ENCODE measurements at places on chromosomes 16 and 17. TPM values are rescaled to one million over a fixed set of nuclear protein-coding genes. Genes with fewer than 3 reads are reported as not detected.
A peak's percentile ranks its signal among the peaks of the same experiment; 100 is the strongest.

Gene CKLF
- total RNA-seq: 23.4 TPM

Gene TSNAXIP1
- 1.1 TPM for total RNA-seq

Gene CES3
- total RNA-seq: 2.4 TPM

DNA sequence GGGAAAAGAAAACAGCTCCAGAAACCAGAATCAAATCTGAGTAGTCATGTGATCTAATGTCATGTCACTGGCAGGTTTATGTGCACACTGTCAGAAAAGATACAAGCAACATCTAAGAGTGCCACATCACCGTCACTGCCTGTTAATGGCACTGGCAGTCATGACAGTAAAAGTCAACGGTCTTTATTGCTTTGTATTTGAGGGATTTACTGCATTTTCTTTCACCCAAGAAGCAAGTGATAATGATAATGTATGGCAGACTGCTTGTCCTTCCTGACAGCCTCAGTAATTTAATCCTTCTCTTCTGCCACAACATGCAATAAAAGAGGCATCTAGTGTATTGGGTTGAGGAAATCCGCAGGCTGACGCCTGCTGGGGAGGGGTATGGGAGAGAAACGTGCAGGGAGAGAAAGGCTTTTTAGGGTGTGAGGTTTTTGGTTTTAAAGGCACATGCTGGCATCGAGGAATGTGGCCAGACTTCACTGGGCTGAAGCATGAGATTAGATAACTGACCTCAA is 92.4 kb downstream of the RPGRIP1L start:
- DNase-seq: no peak

DNA sequence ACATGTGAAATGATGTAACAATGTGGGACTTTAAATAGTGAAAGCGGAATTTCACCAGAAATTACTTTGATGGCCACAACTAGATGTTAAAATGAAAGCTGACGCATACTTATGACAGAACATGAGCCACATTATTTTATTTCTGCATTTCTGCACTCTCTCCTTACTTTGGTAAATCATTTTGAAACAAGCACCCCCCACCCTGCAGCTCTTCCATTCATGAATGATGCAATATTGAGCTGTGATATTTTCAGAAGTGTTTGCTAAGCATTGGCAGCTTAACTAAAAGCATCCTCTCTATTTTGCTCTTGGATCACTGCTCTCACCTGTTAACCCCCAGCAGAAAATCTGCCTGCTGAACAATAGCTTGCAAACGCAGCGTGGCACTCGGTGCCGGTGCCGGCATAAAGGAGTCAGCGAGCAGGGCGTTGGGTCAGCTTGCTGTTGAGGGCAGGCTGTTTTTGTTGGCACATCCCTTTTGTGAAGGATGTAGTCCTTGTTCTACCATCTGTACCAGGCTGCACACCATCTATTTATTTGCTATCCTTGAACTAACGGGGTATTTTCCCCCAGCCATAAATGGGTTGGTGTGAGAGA is 30.8 kb upstream of the CBLN1 start:
- no peak for DNase-seq

GRCh38 chr17:81511804-81512561 is 616 bp downstream of the ACTG1 start:
- DNase-seq: no peak

Gene CNOT1
- total RNA-seq: 124 TPM

Gene PIPOX
- 2.1 TPM for total RNA-seq

Gene ZG16
- 0.12 TPM for total RNA-seq

Gene TBC1D28
- not detected for total RNA-seq

Gene ANKRD40
- total RNA-seq: 55.5 TPM

Gene B9D1
- total RNA-seq: 8.9 TPM

Gene CLEC10A
- 7.7 TPM for total RNA-seq

- no peak for DNase-seq
Measured at GRCh38 chr16:87919681-87919994, 16.7 kb downstream of the CA5A start.

- no peak for DNase-seq
Measured at GRCh38 chr17:10993126-10993525, 155.2 kb upstream of the PIRT start.

DNA sequence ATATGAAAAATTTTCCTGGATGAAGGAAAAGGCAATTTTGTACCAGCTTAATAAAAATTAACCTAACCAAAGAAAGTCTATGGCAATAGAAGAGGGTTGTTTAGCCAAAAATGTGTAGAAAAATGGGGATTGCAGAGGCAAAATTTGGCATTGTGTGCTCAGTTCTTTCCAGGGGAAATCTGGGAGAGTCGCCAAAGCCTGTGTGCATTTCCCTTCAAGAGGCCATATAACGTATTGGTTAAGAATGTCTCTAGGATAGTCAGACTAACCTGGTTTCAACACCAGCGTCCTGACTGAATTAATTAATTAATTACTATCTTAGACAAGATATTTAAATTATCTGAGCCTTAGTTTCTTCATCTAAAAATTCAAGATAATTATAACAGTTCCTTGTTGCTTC is 44.8 kb upstream of the HLF start:
- no peak for DNase-seq

DNA sequence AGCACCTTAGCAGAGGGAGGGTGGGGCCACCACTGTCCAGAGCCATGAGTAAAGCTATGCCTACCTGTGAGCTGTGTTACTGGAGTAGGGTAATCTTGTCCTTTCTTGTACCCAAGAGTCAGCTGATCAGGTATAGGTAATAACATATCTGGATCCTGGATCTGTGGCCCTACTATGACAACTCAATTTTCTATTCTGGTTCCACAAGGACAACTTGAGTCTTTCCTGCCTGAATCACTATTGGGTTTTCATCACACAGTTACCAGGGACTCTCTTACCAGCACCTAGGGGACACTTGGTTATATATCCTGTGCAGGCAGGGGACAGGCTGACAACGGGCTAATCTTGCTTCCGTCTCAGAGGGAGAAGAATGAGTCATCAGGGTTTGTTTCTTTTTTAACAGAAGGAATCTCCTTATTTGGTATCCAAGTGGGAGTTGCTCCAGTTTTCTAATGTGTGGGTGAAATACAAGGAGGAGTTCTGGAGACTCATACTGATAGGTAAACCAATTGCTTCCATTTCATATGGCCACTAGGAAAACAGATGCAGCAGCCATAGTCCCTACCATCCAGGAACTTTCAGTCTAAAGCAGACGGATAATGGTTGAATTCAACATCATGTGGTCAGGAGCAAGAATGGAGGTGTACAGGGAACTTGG is 6.8 kb downstream of the ZNF267 start:
- no peak for DNase-seq

DNA sequence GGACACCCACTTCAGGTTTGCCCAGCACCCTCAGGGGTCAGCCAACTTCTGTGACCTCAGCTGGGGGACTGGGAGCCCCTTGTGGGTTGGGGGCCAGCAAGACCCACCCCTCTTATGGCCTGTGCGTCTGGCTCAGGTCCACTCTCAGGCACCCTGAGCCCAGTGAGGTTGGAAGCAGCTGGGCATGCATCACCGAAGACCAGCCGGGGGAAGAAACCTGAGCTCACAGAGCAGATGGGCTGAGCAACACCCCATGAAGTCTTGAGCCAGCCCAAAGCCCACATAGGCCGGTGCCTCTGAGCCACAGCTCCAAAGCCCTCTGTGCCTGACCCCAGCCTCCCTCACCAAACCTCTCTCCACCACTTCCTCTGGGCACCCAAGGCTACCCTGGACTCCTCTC is 166.7 kb downstream of the RBFOX3 start:
- DNase-seq: no peak

GRCh38 chr17:44770166-44770925 is 11.6 kb downstream of the ADAM11 start:
- DNase-seq: no peak

GRCh38 chr16:4693956-4694641 is 737 bp downstream of the NUDT16L1 start:
- peak; percentile 44 for DNase-seq

DNA sequence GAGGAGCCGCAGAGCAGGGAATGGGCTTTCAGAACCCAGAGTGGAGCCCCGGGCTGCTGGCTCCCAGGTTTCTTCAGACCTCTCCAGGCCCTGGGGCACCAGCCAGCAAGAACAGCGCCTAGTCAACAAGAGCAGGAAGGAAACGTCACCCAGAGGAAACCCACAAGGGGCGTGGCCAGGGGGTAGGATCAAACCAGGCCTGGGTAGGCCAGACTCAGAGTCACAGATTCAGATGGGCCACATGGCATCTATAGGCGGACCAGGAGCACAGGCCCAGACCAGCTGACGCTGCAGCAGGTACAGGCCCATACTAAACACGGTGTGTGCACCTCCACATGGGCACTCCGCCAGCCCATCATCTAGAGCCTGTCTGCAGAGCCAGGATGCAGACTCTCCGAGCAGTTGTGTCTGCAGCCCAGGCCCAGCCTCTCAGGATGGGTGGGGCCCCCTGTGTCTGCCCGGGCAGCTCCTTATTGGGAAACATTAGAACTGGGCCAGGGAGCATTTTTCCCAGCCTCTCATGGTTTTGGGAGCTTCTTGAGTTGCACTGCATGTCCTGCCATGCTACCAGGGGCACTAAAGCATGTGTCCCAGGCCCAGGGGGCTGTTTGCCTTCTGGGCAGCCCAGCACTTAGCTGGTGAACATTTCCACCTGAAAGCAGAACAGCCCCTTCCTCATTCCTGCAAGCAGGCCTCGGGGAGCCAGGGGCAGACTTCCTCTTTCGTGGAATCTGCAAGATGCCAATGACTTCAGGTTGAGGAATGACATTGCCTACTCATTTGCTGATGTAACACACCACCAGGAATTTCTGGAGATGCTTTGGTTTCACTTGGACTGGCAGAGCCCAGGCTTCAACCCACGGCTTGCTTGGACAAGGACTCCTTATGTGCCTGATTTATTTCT is at the start of gene NLRP1:
Gene NLRP1 (minus strand): TSS at position 127 of the 904 bp plus-strand sequence. CDS start 552 bp downstream, outside the sequence.
- peak; percentile 98 for DNase-seq

Gene NAGS
- total RNA-seq: 1.3 TPM

GRCh38 chr16:80167657-80168390 is 373.0 kb upstream of the DYNLRB2 start:
- no peak for DNase-seq

DNA sequence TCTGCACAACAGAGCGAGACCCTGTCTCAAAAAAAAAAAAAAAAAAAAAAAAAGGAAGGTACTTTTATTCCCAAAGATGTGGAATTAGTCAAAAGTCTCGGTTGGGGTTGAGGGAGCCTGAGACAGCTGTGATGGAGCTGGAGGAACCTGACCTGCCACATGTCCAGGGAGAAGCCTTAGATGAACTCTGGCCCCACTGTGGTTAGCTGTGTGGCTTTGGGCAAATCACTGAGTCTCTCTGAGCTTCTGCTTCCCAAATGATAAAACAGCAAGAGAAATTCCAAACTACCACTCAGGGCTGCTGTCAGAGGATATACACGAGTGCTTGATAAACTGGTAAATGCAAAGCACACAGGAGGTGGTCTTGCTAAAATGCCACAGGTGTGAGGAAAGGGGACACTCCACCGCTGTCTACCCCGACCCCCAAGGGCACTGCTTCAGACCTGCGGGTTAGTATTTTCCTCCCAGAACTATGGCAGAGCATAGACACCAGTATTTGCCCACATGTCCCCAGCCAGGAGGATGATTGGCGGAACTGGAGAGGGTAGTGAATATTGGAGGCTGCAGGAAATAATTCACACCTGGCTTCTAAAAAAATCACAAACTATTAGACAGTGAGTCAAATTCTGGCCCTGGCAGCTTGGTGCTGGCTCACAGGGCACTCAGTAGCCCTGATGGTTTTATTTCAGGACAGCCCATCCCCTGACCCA is 14.7 kb downstream of the DRC3 start:
- no peak for DNase-seq

GRCh38 chr17:43219746-43220380 is 8.2 kb downstream of the TMEM106A start:
- no peak for DNase-seq

DNA sequence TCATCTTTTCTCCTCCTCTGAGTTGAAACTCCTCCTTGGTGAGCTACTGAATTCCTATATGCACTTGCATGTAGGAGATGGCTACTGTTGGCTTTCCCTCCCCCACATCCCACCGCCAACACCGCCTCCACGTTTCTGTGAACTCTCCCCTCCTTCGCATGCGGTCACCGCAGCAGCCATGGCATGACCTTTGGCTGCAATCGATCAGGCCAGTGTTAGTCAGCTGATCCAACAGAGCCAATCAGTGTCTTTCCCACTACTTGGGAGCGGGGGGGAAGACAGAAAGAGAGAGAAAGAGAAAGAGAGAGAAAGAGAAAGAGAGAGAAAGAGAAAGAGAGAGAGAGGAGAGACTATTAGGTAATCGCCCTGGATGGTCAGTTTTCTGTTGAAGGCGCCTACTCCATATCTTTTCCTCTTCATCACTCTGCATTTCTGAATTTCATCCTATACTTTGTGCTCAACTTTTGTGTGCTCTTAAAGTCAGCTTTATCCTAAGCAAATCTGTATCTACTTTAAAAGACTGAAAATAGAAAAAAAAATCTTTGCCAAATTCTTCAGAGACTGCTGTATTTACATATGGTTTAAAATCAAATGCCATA is 22.7 kb downstream of the ASGR1 start:
- no peak for DNase-seq

DNA sequence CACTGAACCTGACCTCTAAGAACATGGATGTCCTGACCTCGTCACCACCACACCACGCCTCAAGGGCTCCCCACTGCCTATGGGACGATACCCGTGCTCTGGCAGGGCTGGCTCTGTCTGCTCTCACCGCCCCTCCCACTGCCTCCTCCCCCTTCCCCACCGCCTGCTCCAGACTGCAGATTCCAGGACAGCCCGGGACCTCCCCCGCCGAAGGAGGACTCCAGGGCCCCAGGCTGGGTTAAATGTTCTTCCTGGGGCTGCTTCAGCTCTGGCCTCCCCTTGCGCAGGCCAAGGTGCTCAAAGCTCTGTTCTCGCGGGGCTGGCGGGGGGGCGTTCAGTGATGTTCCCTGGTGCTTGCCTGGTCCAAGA is 3.1 kb downstream of the NPW start:
- DNase-seq: no peak

Gene VAT1L
- 9.3 TPM for total RNA-seq

Gene SLC16A13
- 1.3 TPM for total RNA-seq

Gene KIF2B
- not detected for total RNA-seq

DNA sequence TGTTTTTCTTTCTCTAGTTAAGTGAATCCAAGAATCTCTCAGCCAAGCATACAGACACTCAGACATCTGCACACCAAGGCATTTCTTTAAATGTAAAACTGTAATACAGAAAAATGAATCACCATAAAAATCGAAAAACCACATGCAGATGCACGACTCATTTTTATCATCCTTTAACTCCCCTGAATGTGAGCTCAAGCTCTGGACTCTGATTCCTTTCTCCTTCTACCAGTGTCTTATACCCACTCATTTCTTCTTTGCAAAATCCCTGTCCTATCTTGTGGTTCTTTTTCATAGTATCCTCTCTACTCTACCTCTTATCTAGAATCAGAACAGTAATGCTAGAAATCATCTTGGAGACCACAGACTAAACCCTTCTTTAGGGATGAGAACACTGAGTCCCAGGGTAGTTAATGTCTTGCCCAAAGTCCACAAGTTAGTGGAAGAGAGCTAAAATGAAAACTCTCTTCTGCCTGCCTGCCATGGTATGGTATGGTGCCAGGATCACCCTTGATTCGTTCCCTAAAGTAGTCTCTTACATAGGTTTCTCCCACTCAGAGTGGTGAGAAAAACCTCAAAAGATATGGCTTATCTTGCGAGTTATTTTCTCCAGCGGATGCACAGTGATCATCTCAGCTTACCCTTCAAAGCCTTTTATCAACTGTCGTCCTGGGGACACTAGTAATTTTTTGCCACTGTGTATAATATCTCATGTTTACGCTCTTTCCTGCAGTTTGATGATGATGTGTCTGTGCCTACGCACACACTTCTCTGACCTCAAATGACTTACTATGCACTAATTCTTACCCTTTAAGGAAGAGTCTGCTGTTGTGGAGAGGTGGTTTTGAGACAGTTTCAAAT is 30.2 kb downstream of the BRD7 start:
- DNase-seq: no peak

Gene HAGH
- 50.2 TPM for total RNA-seq
